NAMALWA (cell line): ENCODE measurements at places on chromosomes 11 and 22.
A peak's percentile ranks its signal among the peaks of the same experiment; 100 is the strongest.

DNA sequence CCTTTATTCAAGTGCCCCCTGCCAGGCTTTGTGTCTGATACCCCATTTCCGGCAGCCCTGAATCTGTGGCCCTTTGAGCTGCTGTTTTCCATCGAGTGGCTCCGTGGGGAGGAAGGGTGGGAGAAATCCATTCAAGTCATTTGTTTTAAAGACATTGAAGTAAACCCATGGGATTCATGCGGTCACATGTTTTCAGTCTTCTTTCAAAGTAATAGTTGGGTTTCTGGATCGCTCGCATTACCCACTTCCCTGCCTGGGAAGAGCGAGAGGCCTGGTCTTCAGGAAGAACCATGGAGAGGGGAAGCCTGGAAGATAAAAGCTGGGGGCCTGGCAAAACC, 14.4 kb downstream of the DAGLA start:
- DNase-seq: no peak

- DNase-seq: peak; percentile 48
Observed at GRCh38 chr11:132312701-132313111, 942.3 kb downstream of the NTM start.

- DNase-seq: no peak
Observed at GRCh38 chr11:67438158-67438902, 848 bp upstream of the PTPRCAP start.

DNA sequence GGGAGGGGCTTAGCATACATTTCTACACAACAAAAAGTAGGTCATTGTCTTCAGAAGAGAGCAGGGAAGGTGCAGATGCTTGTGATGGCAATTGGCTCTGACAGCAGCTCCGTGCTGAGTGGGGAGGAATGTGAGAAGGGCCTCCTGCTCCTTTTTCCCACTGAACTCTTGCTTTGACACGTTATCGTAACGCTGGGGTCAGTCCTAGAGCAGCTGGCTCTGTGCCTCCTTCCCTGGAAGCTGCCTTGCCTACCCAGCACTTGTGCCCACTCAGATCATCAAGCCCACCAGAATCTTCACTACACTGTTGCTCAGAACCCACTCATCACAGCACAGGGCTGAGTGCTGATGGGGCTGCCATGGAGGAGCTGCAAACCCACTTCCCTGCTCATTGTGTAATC, 14.9 kb upstream of the NAV2 start:
- no peak for DNase-seq

DNA sequence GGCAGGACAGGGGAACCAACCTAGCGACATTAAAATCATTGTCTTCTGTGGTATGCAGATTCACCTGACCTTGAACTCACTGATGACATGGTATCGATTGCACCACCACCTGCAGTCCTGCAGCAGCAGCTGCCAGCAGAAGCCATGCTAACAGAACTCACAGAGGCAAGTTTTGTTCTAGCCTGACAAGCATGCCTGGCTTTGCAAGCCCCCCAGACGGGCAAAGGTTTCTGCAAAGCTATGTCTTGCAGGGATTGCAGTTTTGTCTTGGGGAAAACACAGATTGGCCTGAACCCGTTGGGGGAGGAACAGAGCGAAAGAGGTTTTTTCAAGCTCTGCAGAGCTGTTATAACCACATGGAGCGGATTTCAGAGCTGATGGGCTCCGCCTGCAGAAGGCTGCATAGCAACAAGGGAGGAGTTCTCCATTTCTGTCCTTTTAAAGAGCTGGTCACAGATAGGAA, 221.0 kb downstream of the HIPK3 start:
- peak; percentile 5 for DNase-seq

GRCh38 chr11:113283881-113284280, 30.5 kb upstream of the TTC12 start:
- no peak for DNase-seq
